ENCODE measurements at places on chromosomes 6 and 20.

DNA sequence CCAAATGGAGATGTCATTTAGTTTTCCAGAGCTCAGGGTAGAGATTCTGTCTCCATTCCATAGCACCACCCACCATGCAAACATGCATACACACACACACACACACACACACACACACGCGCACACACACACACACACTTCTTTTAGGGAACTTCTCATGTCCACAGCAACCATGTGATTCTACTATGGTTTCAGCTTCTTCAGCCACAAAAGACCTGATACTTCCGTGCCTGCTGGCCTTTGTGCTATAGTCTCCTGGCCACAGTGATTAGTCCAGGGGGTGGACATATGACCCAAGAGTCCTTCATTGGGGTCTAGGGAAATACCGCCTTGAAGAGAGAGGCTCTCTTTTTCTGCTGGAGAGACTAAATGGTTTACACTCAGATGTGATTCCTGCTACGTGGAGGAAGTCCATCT is 53.5 kb downstream of the CARMIL1 start:
- no peak for DNase-seq

GRCh38 chr6:37062424-37062823 is 57.0 kb downstream of the FGD2 start:
- DNase-seq: no peak

DNA sequence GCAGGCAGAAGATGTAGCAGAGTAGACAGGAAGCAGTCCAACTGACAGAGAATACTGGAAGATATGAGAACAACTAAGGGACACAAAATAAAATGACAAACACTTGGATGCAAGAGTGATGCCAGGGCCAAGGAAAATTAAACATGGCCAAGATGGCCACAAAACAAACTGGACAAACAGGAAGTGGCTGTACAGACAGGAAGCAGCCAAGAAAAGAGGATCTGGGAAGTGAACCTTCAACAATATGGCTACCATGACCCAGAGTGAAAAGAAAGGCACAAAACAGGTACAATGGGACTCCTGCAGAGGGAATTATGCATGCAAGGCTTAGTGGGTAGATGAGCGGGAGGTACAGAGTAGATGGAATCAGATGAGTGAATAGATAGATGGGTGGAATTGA is 29.1 kb downstream of the HLA-DPB1 start:
- no peak for DNase-seq

DNA sequence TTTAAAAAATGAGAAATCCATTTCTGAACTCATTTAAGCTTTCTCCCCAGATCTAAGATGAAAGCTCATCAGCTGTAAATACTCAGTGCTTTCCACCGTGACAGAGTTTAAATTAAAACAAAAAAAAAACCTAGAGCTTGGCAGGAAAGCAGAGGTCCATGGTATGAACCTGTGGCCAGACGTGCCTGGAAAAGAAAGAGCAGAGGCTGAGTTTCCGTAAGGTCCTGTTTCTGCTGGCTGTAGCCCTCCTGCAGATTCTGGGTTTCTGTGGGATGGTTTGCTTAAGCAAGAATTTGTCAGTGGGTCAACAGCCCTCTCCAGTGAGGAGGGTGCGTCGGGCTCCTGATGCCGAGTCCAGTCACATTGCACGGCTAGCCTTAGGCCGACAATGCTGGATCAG is 383.2 kb downstream of the SAMD5 start:
- no peak for DNase-seq

- no peak for DNase-seq
Observed at GRCh38 chr6:35197196-35197595, 16.6 kb upstream of the SCUBE3 start.

DNA sequence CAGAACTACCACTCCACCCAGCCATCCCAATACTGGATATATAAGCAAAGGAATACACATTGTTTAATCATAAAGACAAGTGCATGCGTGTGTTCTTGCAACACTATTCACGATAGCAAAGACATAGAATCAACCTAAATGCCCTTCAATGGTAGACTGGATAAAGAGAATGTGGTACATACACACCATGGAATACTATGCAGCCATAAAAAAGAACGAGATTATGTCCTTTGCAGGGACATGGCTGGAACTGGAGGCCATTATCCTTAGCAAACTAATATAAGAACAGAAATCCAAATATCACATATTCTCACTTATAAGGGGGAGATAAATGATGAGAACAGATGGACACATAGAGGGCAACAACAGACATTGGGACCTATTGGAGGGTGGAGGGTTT is 156.6 kb downstream of the LRRC1 start:
- no peak for DNase-seq

GRCh38 chr6:168416531-168416930 is 24.5 kb upstream of the SMOC2 start:
- DNase-seq: no peak

DNA sequence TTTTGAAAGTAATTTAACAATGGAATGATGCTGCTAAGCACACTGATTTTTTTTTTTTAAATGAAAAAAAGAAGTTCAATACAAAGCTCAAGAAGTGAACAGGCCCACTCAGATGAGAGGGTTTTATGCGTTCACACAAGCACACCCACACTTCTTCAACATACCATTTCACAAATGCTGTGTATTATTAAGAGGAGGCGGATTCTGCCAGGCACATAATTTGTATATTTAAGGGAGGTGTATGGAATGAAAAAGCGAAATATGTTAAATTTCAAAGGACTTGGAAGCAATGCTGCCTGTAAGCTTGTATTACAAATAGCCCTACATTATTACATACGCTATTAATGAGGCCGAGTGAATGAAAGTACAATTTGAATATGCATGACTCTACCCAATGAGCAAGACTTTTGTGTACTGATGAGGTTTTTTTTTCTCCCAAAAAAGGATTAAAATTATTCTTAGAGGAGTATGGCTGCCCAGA is 123.9 kb downstream of the INSM1 start:
- DNase-seq: no peak

DNA sequence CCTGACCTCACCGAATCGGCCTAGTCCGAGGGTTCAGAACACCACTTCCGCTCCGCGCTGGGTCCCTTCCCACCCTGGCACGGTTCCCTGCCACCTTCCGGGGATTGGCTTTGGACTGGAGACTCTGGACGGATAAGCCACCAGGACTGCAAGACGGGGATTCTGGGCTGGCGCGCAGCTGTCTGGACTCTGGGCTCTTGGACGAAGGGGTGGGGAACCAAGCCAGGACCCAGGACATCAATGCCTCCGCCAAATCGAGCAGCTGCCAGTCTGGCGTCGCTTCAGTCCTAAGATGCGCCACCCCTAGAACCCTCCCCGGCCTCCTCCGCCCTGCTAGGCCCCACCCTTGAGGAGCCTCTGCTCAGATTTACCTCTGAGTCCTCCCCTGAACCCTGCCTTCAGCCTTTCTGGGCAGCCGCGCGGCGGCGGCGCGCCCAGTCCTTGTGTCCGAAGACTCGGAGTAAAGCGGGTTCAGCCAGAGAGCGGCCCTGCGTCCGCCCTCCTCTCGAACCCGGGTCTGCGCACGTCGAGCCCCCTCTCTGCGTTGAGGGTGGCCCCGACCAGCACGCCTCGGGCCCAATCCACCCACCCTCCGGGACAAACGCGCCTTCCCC is 1.2 kb downstream of the KCNK17 start:
- no peak for DNase-seq

DNA sequence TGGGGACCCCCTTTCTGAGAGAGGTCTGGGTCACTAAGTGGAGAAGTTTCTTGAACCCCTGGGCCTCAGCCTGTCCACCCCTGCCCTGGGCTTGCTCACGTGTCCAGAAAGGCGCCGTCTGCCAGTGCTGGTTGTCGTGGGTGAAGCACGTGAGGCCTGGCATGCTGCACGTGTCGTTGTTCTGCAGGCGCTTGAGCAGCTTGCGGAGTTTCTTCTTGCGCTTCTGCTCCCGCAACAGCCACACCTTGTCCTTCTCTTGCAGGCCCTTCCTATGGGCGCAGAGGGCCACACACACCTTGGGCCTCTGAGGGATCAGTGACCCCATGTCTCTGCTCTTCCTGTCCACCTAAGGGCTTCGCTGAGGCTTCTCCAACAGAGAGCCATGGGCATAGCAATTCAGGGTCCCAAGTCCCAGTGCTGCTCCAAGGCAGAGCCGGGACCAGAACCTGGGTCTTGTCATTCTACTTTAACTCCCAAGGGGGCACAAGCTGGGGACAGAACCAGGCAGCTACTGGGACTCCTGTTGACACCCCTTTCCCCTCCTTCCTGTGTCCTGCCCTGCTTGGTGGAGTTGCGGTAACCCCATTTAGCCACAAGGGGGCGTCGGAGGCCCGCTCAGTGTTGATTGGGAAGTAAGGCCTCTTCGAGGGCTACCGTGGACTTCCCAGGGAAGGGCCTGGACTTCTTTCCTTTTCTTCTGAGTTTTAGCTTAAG is 121.8 kb downstream of the SULF2 start:
- peak; percentile 56 for DNase-seq

GRCh38 chr20:40682104-40682981 is 6.7 kb downstream of the MAFB start:
- no peak for DNase-seq

GRCh38 chr6:52514514-52514913 is 62.3 kb downstream of the TRAM2 start:
- DNase-seq: no peak

DNA sequence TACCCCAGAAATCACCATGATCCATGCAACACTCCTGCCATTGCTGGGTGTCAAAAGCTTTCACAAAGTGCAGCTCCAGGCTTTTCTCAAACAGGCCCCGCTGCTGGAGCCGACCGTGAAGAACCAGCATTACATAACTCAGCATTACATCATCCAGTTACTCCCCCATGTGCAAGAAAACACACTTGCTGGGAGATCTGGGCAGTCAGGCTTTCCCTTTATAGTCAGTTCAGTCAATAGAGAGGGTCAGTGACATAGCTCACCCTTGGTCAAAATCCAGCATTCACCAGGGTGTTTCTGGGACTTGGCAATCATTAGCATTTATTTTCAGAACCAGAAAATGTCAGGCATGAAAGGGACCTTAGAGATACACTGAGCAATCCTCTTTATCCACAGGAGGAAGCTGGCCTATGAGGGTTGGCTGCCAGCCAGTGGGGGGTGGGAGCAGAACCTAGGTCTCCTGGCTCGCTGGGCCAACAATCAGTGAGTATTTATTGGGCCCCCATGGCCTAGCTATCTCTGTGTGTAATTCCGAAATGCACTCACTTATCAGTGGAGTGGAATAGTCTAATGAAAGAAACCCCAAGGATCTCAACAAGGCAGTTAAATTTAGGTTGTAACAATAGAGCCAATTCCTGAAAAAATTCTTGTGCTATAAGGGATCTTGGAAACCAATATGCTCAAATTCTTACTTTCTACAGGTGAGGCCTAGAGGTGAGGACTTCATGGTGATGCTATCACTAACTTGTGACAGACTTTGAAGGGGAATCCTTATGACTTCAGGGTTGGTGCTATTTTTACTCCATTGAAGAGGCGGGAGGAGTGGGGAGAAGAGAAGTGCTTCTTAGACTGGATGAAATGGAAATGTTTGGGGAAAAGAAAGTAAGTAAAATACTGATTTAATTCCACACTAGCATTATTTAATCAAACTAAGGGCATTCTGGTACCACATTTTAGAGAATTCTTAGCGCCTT is 54.6 kb downstream of the LYRM4 start:
- DNase-seq: no peak

DNA sequence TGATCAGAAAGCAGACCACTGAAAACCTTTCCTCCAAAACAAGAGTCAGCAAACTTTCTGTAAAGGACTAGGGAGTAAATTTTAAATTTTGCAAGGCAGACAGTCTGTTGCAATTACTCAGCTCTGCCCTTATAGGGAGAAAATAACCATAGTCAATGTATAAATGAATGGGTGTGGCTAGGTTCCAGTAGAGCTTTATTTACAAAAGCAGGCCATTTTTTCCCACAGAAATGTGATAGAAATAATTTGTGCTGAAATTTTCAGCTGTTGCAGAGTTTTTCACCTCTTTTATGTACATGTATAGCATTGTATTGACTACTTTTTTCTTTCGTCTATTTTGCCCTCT is 7.7 kb downstream of the AMD1 start:
- no peak for DNase-seq

- DNase-seq: no peak
Observed at GRCh38 chr6:7121700-7122241, 14.0 kb downstream of the RREB1 start.

DNA sequence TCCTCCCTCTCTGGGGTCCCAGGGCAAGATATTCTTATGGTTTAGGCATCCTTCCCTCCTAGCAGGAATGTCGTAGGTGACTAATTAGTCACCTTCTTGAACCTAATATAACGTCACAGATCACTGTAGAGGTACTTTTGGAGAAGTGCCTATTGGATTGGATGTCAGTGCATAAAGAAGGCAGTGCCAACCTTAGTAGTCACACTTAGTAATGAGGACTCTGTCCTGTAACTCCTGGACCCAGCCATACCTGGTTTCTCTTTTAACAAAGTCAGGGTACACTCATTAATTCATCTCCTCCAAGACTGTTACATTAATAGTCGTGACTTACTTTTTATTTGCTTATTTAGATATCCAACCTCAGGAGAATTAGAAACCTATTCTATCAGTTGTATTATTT is 20.0 kb downstream of the VTA1 start:
- DNase-seq: no peak

DNA sequence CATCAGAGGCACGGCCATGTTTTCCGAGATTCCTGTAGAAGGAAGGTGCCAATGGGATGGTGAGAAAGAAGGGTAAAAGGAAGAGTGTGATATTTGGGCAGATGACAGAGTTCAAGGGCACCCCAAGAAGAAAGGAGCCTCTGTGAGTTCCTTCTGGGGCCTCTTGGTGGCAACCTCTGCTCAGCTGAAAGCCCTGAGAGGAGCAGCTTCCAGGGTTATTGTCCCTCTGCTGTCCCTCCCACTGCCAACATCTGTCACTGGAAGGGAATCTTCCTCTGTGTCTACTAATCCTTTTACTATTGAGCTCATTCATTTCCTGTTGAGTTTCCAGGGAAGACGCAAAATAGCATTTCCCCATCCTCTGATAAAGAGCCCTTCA is 40.0 kb upstream of the KCNK16 start:
- DNase-seq: no peak

DNA sequence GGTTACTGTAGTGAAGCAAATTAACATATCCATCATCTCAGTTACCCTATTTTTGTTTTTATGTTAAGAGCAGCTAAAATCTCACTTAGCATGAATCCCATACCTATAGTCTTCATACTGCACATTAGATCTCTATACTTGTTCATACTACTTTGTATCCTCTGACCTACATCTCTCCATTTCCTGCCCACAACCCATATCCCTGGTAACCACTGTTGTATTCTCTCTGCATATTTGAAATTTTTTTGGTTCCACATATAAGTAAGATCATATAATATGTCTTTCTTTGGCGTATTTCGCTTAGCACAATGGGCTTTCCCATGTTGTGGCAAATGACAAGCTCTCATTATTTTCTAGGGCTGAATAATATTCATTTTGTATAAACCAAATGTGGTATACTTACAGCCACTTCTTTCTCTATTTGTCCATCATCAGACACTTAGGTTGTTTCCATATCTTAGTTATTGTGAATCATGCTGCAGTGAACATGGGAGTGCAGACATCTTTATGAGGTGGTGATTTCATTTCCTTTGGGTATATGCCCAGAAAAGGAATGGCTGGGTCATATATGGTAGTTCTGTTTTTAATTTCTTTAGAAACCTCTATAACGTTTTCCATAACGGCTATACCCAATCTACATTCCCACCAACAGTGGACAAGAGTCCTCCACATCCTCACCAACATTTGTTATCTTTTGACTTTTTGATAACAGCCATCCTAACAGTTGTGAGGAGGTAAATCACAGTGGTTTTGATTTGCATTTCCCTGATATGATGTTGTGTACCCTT is 39.8 kb downstream of the BACH2 start:
- no peak for DNase-seq

Data from stimulated activated CD8-positive, alpha-beta memory T cell treated with anti-CD3 and anti-CD28 coated beads, Interleukin-7, amount 100 ng/mL, for 1 hour (primary cell).